Stimulated activated CD4-positive, alpha-beta T cell treated with anti-CD3 and anti-CD28 coated beads, Interleukin-2, amount 100 ng/mL, for 48 hours (primary cell): ENCODE measurements at places on chromosomes 7 and 10.
A peak's percentile ranks its signal among the peaks of the same experiment; 100 is the strongest.

DNA sequence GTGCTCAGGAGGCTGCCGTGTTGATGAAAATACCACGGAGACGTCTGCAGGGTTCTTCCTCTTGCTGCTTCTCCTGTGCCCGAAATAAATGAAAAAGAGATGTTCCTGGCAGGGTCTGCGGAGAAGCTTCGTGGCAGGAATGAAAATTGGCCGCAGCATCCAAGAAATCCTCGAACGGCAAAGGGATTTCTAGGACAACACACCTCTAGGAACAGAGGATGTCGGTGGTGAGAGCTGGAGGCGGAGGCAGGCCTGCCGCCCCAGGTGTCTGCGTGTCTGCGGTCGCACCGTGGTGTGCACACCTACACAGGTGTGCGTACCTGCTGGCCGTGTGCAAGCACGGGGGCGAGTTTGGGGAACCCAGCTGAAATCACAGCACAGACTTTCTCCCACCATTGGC is 43.4 kb downstream of the TMEM130 start:
- no peak for DNase-seq

DNA sequence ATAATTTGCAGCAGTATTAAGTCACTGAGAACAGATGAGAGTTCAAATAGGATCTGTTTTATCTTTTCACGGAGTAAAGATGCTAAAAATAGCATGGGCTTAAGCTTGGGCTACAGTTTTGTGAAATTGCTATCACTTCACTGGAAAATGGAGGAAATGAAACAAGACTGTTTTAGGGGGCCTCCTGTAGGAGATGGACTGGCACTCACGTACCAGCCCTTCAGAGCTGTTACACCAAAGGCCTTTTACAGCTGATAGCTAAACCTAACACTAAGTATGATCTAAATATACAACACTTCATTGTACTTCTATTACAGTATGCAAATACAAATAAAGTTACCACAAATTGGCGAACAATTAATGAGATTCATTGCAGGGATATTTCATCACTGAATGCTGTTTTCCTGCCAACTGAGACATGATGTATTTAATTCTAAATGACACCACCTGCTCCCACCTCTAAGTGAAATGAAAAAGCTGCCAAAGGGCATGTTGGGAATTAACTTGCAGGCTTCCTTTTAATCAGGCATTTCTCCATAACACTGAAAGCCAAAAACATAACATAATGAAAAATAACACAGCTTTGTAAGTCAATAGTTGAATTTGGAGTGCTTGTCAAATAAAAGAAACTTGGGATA is 304.5 kb upstream of the LRRN3 start:
- DNase-seq: no peak

- DNase-seq: no peak
These were observed 82.7 kb upstream of the MACROH2A2 start for GRCh38 chr10:69969977-69970376.

DNA sequence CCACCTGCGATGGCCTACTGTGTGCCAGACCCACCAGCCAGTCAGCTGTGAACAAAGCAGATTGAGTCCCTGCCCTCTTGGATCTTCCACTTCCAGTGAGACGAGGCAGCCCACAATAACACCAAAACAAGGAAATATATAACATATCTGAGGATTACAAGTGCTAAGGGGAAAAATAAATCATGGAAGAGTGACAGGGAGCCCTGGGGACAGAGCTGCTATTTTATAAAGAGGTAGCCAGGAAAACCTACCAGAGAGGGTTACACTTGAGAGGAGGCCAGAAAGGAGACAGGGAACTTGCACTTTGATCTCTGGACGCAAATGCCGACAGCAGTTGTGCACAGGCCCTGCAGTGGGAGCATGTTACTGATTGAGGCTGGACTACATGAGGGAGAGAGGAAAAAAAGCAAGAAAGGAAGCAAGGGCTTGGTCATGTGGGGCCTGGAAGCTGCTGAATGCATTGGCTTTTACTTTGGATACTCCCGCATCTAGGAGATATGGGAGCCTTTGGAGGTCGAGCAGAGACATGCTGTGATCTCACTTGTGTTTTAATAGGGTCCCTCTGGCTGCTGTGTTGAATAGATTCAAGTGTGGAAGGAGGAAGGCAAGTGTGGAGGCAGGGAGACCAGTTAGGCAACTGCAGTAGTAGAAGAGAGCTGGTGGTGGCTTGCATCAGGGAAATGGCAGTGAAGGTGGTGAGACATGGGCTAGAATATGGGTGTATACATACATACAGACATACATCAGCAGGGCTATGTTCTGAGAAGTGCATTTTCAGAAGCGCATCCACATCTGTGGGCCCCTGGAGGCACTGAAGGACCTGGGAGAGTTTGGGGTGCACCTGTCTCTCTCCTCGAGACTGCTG is 26.2 kb downstream of the MINDY4 start:
- no peak for DNase-seq

- DNase-seq: no peak
These were observed 8.4 kb downstream of the GIGYF1 start for GRCh38 chr7:100685631-100686145.

DNA sequence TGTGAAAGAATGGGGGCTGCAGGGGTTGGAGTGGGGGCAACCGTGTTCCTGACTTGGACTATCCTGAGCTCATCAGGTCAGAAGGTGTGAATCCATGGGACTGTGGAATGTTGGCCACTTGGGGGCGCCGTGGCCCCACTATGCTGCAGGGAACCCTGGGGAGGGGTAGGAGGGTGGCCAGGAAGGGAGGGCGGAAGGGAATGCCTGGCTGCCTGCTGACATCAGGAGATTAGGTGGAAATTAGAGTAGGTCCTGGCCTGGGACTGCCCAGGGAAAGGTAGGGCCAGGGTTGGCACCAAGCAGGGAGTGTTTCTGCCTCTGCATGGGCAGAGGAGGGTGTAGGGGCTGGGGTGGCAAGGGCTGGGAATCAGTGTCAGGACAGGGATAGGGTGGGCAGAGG is 65.8 kb upstream of the PRSS58 start:
- peak; percentile 60 for DNase-seq

DNA sequence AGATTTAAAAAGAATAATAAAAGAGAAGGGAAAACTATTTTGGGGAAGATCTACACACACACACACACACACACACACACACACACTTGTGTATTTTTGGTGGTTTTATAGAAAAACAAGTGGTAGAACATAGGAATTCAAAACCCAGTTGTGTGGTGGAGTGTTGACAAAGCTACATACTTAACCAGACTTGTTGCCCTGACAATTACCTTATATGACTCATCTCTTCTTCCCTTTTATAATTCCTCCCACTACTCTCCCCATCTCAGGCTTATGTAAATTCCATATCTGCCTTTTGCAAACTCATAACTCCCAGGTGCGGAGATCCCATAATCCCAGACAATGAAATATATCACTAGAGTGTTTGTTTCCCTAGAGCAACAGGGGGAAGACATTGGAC is 873.7 kb downstream of the NXPH1 start:
- DNase-seq: no peak

DNA sequence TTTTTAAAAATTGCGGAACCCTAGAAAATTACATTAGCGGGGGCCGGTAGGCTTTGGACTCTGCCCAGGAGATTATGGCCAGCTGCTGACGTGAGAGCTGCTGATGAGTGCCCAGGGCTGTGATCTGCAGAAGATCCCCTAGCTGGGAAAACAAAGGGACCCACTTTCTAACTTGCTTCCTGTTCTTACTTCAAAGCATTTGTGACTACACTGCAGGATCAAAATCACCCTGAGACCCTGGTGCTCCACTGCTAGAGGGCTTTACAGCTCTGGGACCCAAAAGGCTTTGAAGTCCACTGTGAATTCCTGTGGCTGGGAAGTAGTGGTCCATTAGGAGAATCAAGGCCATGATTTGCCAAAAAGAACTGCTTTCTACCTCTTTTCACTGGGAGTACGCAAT is 499.4 kb upstream of the AKR1E2 start:
- no peak for DNase-seq

GRCh38 chr7:6436385-6436685 is 11.4 kb downstream of the DAGLB start:
- peak; percentile 32 for DNase-seq

- no peak for DNase-seq
These were observed 411.3 kb downstream of the KIF20B start for GRCh38 chr10:90112681-90113080.

DNA sequence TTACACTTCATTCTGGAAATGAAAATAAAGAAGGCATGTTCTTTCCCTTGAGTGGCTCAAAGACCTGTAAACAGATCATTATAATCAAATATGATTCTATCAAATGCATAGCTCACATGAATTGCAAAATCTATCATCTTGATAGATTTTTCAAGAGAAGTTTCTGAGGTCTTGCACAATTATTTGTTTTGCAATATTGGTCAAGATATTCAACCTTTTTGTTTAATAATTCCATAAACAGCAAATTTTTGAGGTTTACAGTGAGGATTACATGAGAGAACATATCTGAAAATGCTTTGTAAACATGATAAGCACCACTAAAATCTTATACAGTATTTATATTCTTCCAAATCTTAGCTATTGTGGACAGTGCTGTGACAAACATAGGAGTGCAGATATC is 160.8 kb downstream of the HDAC9 start:
- no peak for DNase-seq

- DNase-seq: no peak
These were observed 13.5 kb upstream of the GTPBP4 start for GRCh38 chr10:974785-975074.

GRCh38 chr10:29512425-29512974 is 122.3 kb downstream of the SVIL start:
- no peak for DNase-seq

- no peak for DNase-seq
These were observed 16.6 kb upstream of the FAM170B start for GRCh38 chr10:49150426-49150825.

DNA sequence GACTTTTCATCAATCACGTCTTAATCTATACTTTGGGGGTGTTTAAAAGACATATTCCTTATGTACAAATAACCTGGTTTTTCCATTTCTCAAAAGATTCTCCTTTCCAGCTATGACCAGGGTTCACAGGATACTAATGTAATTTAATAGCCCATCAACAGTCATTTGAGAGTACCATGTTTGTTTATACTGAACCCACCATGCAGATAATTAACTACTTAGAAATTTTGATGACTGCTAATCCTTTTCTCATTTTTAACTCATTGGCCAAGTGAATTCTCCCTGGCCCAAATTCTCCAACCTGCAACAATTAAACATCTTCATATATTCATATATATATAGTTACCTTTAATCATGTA is 28.8 kb upstream of the KMT2E start:
- DNase-seq: no peak

GRCh38 chr7:31864646-31865045 is 177.6 kb downstream of the PPP1R17 start:
- no peak for DNase-seq

- DNase-seq: no peak
These were observed 20.5 kb downstream of the GPER1 start for GRCh38 chr7:1108264-1108920.

DNA sequence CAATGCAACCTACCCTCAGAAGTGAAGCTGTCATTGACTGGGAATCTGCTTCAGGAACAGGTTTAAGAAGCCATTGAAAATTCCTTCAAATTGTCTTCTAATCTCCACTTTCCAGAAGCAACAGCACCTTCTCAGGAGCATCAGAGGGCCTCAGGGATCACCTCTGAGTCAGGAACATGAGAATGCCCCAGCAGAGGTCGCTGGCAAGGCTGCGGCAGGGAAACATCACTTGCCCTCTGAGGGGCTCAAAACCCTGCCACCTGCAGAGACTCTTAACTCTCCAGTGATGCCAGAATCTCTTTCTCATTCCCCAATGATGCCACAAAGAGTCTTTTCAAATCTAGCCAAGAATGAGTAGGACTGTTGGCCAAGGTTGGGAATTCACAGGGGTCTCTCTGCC is 5.9 kb upstream of the MAPK8 start:
- DNase-seq: no peak

GRCh38 chr7:32163896-32164295 is 93.7 kb upstream of the PDE1C start:
- DNase-seq: no peak

DNA sequence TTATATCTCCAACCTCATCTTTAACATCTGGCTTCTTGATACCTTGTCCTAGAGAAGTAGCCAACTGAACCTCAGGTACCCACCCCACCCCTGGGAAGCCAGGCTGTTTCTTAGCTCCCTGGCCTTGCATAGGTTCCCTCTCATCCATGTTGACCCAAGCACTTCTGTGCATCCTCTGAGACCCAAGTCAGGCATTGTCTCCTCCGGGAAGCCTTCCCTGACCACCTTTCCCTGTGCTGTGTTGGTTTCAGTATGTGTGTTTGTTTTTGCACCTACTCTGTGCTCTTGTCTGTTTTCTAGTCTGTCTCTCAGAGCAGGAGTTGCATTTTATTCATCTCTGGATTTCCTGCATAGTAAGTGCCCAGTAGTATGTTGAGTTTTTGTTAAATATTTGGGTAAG is 93.4 kb upstream of the ANLN start:
- no peak for DNase-seq

DNA sequence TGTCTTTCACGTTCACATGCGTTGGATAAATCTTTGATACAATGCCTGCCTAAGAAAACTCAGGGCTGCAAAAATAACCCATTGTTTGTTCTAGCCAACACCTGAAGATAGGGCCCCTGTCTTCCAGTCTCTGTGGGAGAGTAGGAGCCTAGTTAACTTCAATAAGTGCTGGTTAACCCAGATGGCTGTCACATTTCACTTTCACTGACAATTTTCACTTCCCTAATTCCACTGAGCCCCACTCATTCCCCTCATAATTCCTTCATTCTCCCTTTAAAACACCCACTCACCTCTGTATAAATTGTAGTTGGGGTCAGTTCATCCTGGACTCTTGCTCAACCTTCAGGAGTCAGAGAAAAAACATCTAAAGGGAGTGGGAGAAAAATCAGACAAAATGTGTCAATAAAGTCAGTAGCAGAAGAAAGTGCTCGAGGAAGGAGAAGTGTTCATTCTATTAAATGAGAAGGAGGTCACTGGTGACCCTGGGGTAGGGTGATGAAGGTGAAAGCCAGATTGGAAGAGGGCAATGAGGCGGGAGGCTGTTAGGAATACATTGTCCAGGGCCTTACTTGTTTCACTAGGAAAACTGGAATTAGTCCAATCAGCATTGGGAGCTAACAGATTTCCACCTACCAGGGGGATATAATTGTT is 51.2 kb upstream of the ABI1 start:
- no peak for DNase-seq

- DNase-seq: no peak
These were observed 796 bp downstream of the CDK14 start for GRCh38 chr7:90596671-90597562.

DNA sequence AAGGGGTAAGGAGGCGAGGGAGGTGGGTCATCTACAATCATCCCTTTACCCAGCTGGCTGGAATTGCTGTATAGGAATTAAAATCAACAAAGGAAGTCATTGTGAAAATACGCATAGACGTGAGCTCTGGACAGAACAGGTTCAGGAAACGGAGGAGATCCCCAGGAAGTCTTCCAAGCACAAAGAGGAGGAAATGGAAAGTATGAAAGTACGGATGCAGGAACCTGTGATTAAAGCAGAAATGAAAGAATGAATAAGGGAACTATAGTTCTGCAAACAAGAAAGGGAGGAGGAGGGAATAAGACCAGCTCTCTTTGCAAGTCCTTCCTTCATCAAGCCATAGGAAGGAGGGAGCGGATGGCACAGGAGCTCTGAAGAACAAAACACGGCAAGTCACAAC is 61.8 kb downstream of the PYROXD2 start:
- DNase-seq: no peak

- no peak for DNase-seq
These were observed 203.9 kb downstream of the NXPH1 start for GRCh38 chr7:8637322-8637721.

GRCh38 chr7:27933671-27934565 is 194.0 kb downstream of the TAX1BP1 start:
- no peak for DNase-seq

- no peak for DNase-seq
These were observed 1110.1 kb upstream of the PHF14 start for GRCh38 chr7:9863545-9863944.
